Activated T-cell treated with anti-CD3 and anti-CD28 coated beads for 4 hours (primary cell): ENCODE measurements at places on chromosomes 3 and 15.

GRCh38 chr3:42492508-42493080 is 9.8 kb upstream of the VIPR1 start:
- DNase-seq = no peak

DNA sequence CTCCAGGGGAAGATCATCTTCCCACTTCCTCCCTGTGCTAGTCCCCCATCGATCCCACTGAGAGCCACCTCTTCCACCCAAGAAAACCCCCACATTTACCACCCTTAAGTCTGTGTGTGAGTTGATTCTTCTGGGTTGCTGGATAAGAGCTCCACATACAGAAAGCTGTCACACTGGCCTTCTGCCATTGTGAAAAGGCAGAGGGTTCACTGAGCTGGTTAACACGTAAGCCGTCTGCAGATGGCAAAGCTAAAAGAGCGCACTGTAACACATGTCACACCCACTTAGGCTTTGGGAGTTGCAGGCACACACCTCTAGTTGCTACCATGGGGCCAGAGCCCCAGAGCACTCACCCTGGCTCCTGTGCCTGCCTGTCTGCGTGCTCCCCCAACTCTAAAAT is 309.8 kb upstream of the LRRC3B start:
- no peak for DNase-seq

GRCh38 chr3:159627229-159627628 is 361.4 kb upstream of the IL12A start:
- no peak for DNase-seq

GRCh38 chr3:170346481-170347392 is 10.8 kb upstream of the SKIL start:
- DNase-seq = no peak
